NCI-H1048 (cell line): ENCODE measurements at places on chromosomes 6 and 20.

DNA sequence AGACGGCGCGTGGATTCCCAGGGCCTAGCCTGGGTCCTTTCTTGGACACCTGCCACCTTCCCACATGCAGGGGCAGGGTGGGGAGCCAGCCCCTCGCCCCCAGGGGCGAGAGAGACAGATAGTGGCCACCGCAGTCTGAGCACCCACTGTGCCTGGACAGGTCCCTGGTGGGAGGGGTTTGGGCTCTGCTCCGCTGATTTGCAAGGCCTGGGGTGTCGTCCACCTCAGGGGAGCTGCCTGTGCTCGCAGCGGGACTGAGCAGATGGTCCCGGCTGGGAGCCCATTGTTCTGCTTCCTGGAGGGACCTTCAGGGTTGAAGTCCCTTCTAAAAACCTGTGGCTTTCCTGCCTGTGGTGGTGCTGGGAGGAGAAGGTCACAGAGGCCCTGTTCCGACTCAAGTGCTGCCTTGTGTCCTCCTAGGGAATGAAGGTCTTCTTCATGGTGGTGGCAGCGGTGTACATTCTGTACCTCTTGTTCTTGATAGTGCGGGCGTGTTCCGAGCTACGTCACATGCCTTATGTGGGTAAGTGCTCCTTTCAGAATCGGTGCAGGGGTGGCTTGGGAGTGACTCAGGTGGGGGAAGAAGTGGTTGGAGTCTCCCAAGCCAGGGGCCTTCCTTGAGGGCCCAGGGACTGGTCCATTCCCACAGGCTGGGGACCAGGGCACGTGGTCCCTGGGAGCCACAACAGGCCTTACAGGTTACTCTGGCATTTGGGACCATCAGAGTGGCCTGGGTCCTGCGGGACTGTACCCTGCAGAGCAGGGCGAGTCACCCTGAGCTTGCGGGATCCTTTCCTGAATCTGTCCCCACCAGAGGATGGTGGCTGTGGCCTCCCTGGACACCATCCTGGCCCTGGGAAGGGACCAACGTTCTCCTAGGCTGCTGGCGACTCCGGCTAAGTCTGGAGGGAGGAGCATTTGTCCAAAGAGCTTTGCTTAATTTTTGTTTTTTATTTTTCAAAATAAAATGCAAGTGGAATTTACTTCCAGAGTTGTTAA is 19.6 kb downstream of the DYNLT1 start:
- no peak for DNase-seq

DNA sequence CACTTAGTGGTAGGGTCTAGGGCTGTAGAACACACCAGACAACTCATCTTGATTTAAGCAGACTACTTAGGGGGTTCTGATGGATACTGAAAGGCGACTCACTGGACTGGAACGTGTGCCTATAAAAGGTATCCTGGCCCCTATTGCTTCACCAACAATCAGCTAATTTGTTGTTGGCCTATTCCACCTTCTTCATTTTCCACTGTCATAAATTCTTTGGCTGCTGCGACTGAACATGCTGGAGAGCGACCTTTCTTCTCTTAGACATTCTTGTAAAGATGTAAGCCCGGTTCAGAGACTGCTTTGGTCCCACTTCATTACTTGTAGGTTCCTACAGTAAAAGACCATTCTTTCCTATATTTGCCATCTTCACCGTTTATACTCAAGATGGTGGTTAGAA is 609.9 kb upstream of the CITED2 start:
- no peak for DNase-seq

- DNase-seq = no peak
Measured at GRCh38 chr20:58048096-58048702, 180.3 kb downstream of the ANKRD60 start.

GRCh38 chr6:80227545-80228105 is 121.2 kb downstream of the BCKDHB start:
- no peak for DNase-seq

- no peak for DNase-seq
Measured at GRCh38 chr6:31363811-31364210, 6.8 kb upstream of the HLA-B start.

DNA sequence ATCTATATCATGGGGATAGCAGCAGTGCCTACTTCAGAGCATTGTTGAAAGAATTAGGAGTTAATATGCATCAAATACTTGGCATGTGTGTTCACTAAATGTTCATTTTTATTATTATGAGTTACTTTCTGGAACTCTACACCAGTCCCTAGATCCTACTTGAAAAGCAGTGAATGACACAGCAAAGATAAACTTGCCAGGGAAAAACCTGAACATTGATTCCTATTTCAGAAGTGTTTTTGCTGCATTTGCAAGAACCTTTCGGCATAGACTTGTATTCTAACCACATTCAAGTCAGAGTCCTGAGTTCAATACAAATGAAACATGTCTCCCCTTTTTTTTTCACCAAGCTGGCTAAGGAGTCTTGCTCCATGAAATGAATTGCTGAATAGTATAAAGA is 187.4 kb upstream of the TAB2 start:
- DNase-seq = no peak

GRCh38 chr6:157514659-157515496 is 133.9 kb downstream of the ZDHHC14 start:
- DNase-seq = no peak

GRCh38 chr20:63149531-63150192 is 66.3 kb downstream of the YTHDF1 start:
- DNase-seq = no peak

- DNase-seq = no peak
Measured at GRCh38 chr6:30157581-30157980, 3.4 kb downstream of the TRIM10 start.

DNA sequence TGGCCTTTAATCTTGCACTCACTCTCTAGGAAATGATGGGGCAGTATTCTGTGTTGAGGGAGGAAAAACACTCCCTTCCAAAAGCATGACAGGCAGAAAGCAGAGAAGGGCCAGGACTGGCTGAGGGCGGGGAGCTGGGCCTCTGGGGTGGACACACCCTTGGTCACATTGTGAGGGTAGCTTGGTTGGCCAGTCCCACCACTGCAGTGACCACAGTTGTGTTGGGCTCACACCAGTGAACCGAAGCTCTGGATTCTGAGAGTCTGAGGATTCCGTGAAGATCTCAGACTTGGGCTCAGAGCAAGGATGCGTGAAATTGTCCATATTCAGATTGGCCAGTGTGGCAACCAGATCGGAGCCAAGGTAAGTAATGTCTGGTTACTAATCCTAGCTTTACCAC is at the start of gene TUBB1:
TSS of gene TUBB1 (plus strand) at position 213 of the 400 bp plus-strand sequence. CDS start at position 307, 94 bp downstream.
- DNase-seq = no peak

DNA sequence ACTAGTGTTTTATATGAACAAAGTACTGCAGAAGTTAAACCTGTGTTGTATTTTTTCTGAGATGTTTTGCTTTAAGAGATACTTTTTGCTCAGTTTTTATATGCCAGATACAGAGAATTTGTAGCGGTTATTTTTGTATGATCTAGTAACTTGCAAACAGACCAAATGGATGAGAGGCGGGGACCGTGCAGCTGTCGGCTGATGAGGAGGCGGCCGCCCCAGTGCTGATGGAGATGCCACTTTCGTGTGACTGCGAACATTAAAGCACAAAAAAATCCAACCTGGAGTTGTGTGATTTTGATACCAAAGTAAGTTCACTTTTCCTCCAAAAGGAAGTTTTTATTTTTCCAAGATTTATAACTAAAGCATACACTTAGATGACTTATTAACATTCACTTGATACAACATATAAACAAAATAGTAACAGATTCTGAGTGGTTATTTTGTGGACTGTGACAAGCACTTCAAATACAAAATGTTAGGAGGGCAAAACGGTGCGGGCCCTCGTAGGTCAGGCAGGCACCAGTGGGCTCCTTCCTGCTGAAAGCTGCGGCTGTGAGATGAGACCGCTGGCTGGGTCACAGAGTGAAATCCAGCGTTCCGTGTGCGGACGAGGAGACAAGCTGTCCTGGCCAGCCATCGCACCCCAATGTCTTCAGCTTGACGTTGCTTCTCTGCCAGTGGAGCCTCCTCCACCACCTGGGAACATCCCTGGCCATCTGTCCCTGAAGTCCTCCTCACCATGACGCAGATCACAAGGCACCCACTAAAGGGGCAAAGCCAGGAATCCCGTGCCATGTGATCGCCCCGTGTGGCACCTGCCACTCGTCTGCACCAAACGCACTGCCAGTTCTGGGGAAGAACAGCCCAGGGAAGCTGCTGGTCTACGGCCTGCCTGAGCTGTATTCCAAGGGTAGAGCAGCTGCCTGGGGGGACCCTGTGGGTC is 4.0 kb upstream of the OGFR start:
- no peak for DNase-seq

GRCh38 chr6:33163540-33163939 is 28.7 kb downstream of the COL11A2 start:
- no peak for DNase-seq

DNA sequence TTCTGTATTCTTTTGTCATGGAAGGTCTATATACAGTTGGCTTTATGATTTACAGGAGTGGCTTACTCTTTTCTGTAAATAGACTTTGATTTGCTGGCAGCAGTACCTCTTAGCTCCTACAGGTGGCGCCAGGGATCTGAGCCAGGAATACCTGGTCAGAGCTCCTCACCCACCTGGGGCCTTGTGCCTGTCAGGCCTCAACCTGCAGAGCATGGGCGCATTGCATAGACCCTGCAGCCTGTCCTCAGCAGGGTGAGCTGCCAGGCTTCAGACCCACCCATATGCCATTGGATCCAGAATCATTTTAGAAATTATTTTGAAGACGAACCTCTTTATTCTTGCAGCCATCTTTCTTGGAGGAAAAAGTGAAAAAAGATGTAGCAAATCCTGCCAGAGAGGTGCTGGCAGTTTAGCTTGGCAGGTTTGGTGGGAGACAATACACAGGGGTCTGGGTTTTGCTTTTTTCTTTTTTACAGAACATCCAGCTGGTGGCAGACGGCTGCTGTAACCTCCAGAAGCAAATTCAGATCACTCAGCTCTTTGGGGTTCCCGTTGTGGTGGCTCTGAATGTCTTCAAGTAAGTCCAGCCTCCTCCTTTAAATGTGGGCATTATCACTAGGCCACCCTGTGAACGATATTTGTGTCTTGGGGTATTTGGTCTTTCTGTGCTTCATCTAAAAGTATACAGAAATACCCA is 149.1 kb downstream of the MTHFD1L start:
- peak; percentile 31 for DNase-seq

GRCh38 chr6:88910922-88911778 is 52.3 kb downstream of the RNGTT start:
- no peak for DNase-seq

GRCh38 chr6:137224799-137225198 is 5.6 kb upstream of the IFNGR1 start:
- DNase-seq = no peak

- DNase-seq = no peak
Measured at GRCh38 chr20:37349517-37350491, 3.9 kb downstream of the SRC start.

- DNase-seq = no peak
Measured at GRCh38 chr6:168416531-168416930, 24.5 kb upstream of the SMOC2 start.

GRCh38 chr6:37826188-37826587 is 6.7 kb downstream of the ZFAND3 start:
- DNase-seq = no peak

GRCh38 chr6:168004023-168004422 is 6.6 kb downstream of the KIF25 start:
- no peak for DNase-seq

DNA sequence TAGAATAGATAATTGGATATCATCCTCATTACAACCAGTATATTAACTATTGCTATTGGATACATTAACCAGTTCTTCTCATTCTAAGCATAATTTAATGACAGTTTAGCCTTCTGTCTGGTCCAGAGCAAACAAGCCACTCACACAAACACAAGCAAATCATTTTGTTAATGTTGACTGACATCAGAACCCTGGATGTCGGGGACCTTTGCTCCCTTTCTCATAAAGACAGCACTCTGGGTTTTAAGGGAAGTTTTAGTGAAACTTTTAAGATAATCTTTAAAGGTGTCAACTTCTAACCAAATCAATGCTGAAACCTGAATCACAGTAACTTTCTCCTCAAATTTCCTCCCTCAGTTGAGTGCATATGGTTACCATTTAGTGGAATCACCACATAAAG is 113.9 kb downstream of the PTPRK start:
- no peak for DNase-seq

DNA sequence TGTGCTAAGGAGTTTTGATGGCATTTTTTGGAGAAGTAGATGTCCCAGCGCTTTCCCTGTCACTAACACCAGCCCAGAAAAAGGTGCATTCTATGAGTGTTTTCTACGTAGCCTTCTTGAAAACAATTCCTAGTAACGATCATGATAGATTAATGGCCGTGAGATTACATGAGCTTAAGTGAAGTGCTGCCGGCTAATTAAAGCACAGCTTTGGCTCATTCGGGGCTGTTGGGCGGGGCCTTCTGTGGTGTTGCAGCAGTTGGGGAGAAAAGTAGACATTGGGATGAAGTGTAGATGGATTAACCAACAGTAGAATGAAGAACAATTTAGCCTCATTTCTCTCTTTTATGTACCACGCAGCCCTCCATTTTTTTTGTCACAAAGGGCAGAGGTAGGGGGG is 20.8 kb upstream of the TRAF3IP2 start:
- no peak for DNase-seq
